ENCODE measurements at places on chromosomes 4 and X. TPM values are rescaled to one million over a fixed set of nuclear protein-coding genes. Genes with fewer than 3 reads are reported as not detected.

GABRG1 gene
- total RNA-seq: not detected

PCDH10 gene
- total RNA-seq: not detected

CFAP47 gene
- not detected for total RNA-seq

SPOCK3 gene
- total RNA-seq: not detected

SLC7A11 gene
- total RNA-seq: 2.2 TPM

ZFP92 gene
- 0.52 TPM for total RNA-seq

FAM184B gene
- total RNA-seq: not detected

IL2 gene
- 0.84 TPM for total RNA-seq

SORBS2 gene
- total RNA-seq: not detected

PRRG3 gene
- total RNA-seq: not detected

CXCL13 gene
- total RNA-seq: not detected

CRLF2 gene
- 3.4 TPM for total RNA-seq

CENPI gene
- total RNA-seq: 24.9 TPM

FAM53A gene
- 1.6 TPM for total RNA-seq

ADGRG4 gene
- total RNA-seq: not detected

TLR10 gene
- not detected for total RNA-seq

IL21 gene
- 0.69 TPM for total RNA-seq

MSANTD1 gene
- 0.94 TPM for total RNA-seq

PLXNB3 gene
- total RNA-seq: 0.23 TPM

CLGN gene
- total RNA-seq: not detected

KDR gene
- total RNA-seq: not detected

DCAF16 gene
- 53.6 TPM for total RNA-seq

DTHD1 gene
- total RNA-seq: 0.12 TPM

NAA11 gene
- total RNA-seq: not detected
